ENCODE measurements at places on chromosomes 12 and 14.

GRCh38 chr14:65661865-65662264 lies 249.3 kb downstream of the FUT8 start:
- DNase-seq, result no peak

DNA sequence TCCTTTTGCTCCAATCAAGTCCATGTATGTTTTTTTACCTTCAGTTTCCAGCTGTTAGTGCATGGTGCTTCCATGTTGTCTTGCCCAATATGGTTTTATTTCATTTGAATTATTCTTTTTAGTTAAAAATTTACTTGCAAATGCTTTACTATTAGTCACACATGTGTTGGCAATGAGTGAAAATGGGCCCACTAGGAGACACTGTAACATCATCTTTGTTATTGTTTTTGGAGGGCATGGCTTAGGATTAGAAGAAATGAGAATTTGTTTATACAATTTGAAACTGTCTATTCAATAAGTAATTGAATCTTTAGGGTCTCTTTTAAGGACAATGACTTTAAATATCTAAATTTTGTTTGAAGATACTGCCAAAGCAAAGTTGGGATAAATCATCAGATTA lies 133.7 kb downstream of the BRMS1L start:
- no peak for DNase-seq

DNA sequence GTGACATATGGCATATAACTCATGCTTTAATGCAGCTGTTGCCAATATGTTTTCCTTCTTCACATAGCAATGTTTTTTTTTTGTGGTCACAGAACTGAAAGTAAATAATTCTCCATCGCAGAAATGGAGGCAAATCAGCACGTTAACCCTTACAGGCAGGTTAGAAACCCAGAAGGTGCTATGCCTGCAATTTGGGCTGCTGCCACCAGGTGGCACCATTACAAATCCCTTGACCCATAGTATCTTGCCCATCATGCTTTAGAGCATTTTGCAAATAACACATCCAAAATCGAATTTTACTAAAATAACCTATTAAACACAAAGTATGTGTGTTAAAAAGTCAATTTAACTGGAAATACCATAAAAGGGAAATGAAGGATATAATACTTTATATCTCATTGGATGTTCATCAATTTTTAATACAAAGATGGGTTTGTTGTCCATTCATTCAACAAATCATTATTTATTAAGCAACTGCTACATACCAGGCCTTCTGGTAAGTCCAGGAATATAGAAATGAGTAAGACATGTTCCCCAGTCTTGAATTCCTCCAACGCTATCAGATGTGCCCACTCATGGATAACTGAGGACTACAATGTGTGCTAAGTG lies 340.1 kb downstream of the GLT1D1 start:
- no peak for DNase-seq

DNA sequence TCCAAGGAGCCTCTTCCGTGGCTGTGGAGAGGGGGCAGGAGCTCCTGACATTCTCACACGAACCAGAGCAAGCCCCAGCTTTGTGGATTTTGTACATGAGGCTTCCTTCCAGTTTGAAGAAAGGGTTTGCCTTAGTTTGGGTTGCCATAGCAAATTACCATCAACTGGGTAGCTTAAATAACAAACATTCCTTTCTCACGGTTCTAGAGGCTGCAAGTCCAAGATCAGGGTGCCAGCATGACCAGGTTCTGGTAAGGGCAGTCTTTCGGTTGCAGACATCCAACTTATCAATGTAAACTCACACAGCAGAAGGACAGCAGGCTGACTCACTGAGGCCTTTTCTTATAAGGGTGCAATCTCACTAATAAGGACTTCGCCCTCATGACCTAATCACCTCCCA lies 25.9 kb upstream of the STAB2 start:
- DNase-seq, result no peak

DNA sequence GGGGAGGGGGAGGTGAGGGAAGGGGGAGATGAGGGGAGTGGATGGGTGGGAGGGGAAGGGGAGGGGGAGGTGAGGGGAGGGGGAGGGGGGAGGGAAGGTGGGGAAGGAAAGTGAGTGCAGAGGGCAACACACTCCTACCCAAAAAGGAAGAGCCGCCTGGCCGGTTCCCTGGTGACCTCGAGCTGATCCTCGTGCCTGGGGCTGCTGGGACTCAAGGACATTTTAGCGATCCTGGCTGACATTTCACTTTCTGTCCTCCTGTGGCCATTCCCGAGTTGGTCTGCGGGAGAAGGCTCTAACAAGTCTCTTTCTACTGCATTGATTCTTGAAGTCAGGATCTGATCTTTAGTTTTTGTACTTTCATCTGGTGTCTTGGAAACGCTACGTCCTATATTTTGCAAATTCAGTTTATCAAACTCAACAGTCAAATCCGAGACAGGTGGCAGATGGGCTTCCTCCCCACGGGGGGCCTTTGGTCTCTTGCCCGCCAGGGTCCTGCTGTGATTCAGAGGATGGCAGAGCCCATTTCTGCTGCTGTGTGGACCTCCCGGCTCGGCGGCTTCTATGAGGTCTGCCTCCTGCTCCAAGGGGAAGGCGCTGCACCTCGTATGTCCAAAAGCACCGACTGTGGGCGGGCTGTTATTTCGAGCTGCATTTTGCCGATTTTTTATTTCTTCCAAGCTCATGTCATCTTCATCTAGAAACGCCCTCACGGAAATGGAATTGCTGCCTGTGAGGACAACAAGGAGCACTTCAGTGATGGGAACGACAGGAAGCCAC lies 19.1 kb downstream of the PGAM5 start:
- no peak for DNase-seq

GRCh38 chr12:41206298-41206697 lies 18.2 kb downstream of the PDZRN4 start:
- DNase-seq, result no peak

- DNase-seq, result no peak
These were observed 95.1 kb downstream of the DIO2 start for GRCh38 chr14:80116157-80116556.

DNA sequence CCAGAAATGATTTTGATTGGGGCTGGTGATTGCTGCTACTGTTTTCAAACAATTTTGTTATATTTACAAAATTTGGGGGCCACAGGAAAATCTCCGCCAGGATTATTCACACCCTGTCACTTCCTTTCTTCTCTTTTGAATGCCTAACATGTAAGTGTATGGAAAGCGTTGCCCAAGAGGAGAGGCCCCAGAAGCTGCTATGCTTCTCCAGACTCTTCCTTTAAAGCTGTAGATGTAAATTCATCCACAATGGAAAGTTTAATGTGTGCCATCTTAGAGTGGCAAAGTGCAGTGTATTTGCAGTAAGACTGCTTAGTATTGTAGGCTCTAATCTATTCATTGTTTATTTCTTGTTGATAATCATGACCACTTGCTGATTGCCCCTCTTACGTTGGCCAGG lies 136.7 kb upstream of the LRIG3 start:
- no peak for DNase-seq

- no peak for DNase-seq
These were observed 16.1 kb upstream of the GNG2 start for GRCh38 chr14:51844081-51844881.

DNA sequence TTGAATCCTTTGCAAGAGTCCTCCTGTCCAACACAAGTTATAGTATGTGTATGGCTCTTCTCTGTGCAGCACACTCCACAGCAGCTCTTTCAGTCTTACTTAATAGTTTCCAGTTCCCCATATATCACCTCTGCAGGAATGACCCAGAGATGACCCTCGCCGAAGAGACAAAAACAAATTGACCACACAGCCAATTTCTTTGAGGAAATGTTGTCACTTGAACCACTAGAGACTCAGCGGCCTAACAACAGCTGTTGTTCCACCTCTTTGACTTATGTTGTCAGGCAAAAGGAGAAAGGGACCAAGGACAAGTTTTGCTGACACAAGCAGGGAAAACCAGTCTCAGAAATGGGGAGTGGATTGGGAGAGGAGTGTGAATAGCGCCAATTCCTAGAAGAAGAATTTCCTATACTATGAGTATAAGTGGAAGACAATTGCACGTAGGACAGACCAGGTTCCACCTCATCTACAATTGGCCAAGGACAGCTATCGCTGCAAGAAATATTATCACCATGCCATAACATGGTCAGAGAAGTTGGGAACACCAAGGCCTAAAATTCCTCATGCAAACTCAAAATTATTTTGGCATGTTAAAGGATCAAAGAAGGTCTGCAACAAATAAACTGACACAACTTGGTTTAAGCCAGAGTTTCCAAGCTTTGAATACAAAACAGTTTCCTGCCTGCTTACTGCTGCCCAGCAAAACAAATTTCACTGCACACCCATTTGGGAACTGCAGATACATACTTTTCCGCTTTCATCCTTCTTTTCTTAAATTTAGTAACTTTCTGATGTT lies 41.7 kb upstream of the ITPR2 start:
- no peak for DNase-seq

- DNase-seq, result no peak
These were observed 3.0 kb upstream of the PLEKHG6 start for GRCh38 chr12:6307529-6307928.

DNA sequence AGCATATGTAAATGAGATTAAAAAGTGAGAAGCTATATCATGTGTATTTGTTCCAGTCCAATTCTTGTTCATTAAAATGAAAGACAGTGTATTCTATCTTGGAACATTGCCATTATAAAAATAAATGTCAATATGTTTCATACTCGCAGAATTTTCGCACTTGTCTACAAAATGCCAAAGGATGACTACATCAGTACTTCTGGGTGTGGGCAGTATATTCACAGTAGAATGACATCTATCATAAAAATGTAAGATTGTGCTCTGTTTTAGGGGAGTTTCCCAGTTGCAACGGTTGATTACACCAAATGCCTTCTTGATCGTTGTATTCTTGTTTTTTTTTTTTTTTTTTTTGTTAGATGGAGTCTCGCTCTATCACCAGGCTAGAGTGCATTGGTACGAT lies 292.3 kb upstream of the E2F7 start:
- DNase-seq, result no peak

DNA sequence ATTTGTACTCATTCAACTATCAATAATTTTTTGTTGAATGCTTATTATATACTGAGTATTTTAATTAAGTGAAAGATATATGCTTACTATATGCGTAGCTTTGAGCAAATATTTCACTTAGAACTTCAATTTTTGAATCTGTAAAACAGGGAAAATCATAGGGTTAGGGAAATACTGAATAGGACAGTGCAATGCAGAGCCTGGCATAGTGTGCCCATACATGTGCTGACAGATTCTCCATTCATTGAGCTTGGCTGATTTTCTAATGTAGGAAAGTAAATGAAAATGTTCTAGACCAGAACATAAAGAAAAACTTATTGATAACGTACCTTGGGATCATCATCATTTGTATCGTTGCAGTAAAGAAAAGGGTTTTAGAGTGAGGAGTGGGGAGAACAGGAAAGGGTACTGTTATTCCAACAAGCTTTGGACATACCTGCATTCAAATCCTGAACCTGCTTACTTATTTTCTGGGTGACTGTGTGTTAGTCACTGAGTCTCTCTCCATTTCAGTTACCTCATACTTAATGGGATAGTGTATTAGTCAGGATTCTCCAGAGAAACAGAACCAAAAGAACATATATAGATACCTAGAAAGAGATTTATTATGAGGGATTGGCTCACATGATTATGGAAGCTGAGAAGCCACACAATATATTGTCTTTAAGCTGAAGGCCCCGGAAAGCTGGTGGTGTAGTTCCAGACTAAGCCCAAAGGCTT lies 436.4 kb downstream of the ADAMTS20 start:
- DNase-seq, result no peak

- DNase-seq, result no peak
These were observed 62.7 kb downstream of the RFLNA start for GRCh38 chr12:124357616-124358015.

DNA sequence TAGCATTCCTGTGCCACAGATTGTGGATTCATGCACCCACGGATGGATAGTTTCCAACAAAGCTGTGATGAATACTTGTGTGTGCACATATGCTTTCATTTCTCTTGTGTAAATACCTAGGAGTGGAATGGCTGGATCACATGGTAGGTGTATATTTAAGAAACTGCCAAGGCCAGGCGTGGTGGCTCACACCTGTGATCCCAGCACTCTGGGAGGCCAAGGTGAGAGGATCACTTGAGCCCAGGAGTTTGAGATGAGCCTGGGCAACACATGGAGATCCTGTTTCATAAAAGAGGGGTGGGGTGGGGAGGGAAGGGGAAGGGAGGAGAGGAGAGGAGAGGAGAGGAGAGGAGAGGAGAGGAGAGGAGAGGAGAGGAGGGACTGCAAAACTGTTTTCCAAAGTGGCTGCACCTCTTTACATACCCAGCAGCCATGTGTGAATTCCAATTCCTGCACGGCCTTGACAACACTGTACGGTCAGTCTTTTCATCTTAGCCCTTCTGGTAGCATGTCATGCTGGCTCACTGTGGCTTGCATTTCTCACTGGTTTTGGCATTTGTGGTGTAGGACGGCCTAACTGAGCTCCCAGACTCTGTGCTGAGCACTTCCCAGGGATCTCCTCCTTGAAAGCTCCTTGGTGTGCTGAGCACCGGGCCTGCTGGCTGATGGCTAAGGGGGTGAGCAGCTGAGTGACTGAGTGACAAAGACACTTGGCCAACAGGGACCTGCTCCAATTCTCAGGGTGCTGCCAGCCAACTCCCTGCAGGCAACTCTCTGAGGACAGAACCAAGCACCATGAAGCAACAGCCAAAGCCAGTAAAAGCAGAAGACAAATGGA lies 27.9 kb downstream of the SYNE3 start:
- DNase-seq, result no peak

- DNase-seq, result no peak
These were observed 15.3 kb downstream of the TNFRSF1A start for GRCh38 chr12:6326316-6327228.

DNA sequence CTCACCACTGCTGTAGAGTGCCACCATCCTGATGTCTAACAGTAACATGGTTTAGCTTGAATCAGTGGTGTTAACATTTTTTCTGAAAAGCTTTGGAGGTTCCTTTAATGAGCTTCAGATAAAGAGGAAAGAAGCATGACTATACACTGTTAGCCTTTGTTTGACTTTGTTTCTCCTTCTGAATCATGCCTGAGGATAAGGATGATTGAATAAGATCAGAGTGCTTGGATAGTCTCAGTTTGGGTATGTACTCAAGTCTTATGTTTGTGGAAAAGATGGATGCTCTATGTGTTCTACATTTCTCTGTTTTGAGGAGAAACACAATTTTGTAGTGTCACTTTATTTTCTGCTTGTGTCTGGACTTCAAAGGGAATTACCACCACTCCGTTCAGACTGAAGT lies 42.0 kb downstream of the GPATCH2L start:
- DNase-seq, result no peak

DNA sequence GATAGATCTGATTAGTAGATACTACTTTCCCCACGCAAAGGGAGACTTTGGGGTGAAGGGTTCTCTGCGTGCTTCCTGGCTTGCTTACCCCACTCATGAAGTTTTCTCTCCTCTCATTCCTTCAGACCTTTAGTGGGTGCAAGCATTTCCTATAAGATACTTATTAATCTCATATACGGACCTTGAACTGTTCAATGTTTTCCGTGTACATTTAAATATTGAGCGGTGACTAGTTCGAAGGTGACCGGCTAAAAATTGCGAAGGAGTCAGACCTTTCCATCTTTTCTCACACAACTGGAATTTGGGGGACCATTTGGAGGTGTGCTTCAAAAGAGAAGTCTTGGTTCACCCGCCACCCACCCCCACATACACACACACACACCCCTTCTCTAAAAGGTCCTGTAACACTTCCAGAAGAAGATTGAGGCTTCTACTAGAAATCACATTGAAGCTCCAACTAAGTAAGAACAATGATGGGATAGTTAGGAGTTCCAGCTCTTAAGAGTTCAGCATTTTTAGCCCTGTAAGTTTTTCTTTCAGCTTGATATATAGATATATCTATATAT lies 6.1 kb upstream of the FOXG1 start:
- no peak for DNase-seq

- DNase-seq, result no peak
These were observed 160.1 kb downstream of the NUAK1 start for GRCh38 chr12:105978686-105979085.
